Brain (organoid and tissue), 16 donors: ENCODE measurements at places on chromosomes 2 and 18.
A peak's percentile ranks its signal among the peaks of the same experiment; 100 is the strongest.

GRCh38 chr18:12554796-12555388, 103.0 kb downstream of the SPIRE1 start:
- no peak for DNase-seq

DNA sequence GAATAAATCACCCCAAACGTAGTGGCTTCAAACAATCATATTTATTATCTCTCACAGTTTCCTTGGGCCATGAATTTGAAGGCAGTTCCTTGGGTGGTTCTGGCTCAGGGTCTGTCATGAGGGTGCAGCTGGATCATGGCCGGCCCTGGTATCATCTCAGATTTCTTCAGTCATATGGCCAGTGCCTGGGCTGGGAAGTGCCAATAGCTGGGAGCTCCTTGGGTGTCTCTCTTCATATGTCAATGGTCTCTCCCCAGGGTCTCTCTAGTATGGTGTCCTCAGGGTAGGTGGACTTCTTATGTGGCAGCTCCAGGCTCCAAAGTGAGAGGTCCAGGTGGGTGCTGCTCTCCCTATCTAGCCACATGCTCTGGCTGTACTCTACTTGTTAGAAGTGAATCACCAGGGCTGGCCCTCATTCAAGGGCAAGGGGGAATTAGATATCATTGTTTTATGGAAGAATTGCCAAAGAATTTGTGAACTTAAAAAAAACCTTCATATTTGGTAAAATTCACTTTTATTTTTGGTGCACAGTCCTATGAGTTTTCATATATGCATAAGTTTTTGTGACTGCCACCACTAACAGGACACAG, 15.4 kb downstream of the FHOD3 start:
- DNase-seq = no peak

GRCh38 chr2:46876741-46877384, 38.7 kb downstream of the MCFD2 start:
- DNase-seq = peak; percentile 57

DNA sequence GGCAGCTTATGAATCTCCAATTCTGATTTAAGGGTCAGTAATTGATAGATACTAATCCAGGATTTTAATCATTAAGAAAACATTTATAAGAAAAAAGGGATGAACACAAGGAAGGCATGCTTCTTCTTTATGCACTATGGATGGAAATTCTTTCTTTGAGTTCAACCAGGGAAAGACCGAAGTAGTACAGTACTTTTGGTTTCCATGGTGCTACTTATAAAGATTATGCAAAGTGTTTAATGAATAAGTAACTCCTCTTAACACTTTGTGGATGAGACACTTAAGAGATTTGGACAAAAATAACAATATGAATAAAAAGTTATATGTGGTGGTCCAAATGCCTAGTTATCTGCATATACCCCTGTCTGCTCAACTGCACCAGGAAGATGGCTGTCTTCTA, 666.5 kb upstream of the FANCL start:
- no peak for DNase-seq

DNA sequence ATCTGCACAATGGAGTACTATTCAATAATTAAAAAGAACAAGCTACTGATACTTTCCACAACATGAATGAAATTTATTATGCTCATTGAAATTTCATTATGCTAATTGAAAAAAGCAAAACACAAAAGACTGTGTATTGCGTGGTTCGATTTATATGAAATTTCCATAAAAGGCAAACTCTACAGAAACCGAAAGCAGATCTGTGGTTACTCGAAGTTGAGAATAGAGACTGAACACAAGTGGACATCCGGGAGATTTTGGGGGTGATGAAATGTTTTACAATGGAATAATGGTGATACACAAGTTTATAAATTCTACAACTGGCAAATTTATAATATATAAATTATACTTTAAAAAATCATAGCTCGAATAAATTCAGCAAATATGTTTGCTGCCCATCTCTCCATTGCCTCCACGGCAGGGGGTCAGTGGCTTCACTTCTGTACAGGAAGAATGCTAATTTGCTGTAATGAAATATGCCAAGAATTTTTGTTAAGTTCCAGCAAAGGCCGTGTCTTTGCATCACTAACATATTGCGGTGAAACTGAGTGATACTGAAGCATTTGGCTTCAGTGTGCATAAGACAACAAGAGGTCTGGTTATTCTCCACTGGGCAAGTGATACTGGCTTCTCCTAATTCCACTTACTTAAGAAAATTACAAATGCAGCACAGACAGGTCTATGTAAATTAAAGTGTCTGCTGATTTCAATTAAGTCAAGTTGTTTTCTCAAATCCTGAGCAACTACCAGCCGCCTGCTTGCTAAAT, 96.7 kb downstream of the TMEM163 start:
- DNase-seq = no peak

DNA sequence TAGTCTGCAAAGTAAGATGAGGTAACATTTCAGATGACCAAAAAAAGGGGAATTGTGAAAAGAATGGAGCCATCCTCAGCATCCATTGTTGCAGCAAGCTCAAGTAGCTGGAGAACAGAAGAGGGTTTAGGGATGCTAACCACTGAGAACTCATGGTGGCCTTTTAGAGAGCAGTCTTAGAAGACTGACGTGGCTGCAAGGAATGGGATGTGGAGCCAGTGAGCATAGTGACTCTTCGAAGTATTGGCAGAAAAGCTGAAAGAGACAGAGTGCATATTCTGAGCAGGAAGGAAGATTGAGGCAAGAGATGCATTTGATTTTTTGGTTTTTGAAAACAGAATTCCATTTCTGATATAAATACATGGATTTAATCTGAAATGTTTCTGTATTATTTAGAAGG, 151.2 kb downstream of the UBE2E3 start:
- DNase-seq = no peak

GRCh38 chr2:69945941-69946340, 15.5 kb downstream of the ASPRV1 start:
- no peak for DNase-seq

DNA sequence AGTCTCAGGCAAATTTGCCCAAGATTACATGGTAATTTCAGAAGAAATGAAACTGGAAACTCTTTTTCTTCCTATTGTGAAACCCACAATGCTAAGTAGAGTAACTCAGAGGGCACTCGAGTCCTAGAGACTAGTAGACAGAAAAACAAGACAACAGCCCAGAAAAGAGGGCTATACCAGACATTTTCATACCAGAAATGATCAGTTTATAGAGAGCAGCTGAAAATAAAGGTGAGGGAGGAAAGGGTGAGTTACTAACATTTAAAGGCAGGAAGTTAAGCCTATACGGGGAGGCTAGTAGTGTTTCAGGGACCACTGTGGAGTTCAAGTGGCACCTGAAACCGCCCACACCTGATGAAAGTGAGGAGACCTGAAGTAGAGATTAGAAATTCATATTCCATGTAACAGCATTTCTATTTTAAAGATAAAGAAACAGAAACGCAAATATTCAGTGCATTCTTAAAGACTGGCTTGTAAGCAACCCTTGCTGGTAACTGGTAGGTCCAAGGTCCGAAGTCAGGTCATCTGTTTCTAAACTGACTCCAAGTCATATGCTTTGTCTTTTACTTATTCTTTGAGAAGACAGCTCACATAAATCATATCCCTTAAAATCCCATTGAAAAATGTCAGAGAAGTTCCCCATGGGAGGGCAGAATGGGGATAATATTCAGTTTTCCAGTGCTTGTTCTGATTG, 145.1 kb upstream of the ITGB6 start:
- DNase-seq = no peak

- no peak for DNase-seq
Observed at GRCh38 chr2:133887676-133888040, 319.4 kb upstream of the NCKAP5 start.

- DNase-seq = no peak
Observed at GRCh38 chr18:12747530-12748315, 44.9 kb downstream of the PSMG2 start.

DNA sequence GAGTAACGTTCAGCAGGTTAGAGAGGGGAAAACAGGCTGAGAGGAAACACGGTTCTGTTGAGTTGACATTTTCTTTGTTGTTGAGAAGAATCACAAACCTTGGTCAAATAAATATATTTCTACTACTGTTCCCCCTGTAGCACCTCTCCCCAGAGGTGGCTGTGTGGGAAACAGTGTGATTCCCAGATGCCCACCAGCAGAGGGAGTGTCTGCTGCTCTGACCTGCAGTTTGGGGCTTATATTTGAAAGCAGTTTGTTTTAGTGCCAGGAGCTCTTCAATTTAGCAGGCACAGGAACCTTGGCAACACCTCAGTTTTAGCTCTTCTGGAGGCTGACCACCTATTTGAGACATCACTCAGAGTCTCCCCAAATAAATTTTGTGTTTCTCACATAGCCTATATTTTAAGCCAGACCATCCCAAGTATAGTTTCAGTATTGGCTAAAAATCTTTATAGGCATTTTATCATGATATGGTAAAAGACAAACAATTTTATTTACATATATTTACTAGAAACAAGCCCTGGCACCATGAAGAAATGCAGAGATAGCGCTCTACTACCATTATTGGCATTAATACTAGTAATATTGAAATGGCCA, 75.7 kb downstream of the PIK3C3 start:
- DNase-seq = no peak

DNA sequence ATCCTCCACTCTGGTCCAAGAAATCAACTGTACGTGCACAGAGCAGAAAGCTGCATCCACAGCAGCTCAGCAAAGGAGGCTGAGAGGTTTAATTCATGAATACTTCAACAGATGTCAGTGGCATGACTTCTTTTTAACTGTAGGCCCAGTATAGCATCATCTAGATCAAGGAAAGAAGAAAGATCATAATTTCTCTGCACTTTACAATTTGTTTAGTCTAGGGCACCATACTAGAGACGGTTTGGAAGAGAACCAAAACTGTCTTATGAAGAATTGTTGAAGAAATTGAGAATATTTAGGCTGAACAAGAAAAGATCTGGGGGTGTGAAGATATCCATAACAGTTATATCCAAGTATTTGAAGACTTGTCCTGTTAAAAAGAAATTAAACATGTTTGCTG, 30.5 kb upstream of the MAP3K20 start:
- DNase-seq = no peak

GRCh38 chr2:207046724-207047123, 107.4 kb downstream of the CPO start:
- DNase-seq = no peak

GRCh38 chr18:42936289-42936688, 179.2 kb downstream of the RIT2 start:
- no peak for DNase-seq

- DNase-seq = no peak
Observed at GRCh38 chr2:74481961-74482800, 617 bp downstream of the CCDC142 start.

GRCh38 chr2:239269916-239270315, 130.9 kb downstream of the HDAC4 start:
- DNase-seq = no peak

- DNase-seq = peak; percentile 86
Observed at GRCh38 chr2:207256476-207257207, 90.9 kb upstream of the KLF7 start.

DNA sequence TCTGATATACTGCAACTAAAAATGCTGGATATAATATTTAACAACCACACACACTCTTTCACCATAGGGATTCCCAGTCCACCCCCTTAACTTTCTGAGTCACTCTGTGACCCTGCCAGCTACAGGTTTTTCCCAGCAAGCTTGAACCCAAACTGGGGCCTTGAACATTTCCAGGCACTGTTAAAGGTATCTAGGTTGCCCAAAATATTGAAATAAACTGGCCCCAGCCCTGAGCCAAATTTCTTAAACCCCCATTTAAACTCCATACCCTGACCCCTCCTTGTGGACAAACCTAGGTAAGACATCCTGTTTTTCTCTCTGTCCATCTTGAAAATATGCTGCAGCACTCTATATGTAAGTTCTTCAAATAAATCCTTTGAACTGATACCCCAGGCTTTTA, 19.7 kb upstream of the DCTN1 start:
- no peak for DNase-seq

GRCh38 chr2:232573042-232573441, 22.6 kb downstream of the EIF4E2 start:
- no peak for DNase-seq

- DNase-seq = no peak
Observed at GRCh38 chr18:63318889-63319382, 633 bp downstream of the BCL2 start.

DNA sequence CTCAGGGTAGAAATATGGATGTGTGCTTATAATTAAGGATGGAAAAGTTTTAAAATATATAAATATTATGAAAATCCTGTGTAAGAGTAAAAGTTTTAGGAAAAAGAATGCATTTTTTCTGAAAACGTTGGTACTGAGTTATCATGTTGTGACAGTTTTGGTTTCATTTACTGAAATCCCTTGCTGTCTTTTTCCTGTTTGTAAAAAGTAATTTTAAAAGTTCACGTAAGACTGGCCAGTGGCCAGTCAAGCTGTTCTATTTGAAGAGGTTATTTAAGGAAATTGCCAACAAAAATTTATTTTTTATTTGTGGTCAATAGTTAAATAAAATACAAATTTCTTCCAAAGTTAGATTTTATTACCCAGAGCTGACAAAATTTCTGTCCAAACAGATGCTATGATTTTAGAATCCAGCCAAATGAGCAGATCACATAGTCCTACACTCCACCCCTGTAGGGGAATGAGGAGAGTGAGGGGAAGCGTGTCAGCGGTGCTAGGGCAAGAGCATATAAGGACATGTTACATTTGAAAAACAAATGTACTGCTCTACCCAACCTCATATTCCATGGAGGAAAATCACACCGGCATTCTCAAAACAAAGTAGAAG, 297.8 kb upstream of the TFPI start:
- DNase-seq = no peak

GRCh38 chr18:59697236-59697932, at the start of gene CCBE1:
CCBE1 (minus strand) TSS chr18:59697423.
- DNase-seq = peak; percentile 58

DNA sequence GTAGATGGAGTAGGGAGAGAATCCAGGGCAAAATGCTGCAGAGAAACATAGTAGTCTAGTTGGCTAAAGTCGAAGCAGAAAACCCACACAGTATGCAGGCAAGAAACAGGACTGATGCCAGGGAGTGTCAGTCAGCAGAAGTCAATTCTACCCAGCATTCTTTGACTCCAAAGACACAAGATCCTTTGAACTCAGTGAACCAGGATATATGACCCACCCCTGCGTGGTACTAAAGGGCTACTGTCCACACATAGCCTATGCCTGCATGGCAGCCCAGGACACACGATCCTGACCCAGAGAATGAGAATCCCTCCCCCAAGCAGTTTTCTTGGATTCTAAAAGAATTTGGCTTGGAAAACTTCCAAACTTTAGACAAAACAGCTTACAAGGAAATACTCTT, 42.5 kb downstream of the ALK start:
- no peak for DNase-seq

- DNase-seq = no peak
Observed at GRCh38 chr2:118386641-118387302, 298.5 kb downstream of the INSIG2 start.

- no peak for DNase-seq
Observed at GRCh38 chr2:174778085-174778981, 14.1 kb upstream of the CHRNA1 start.

- DNase-seq = no peak
Observed at GRCh38 chr2:173079141-173079540, 3.5 kb downstream of the MAP3K20 start.

- no peak for DNase-seq
Observed at GRCh38 chr18:31577195-31577594, 14.5 kb upstream of the TTR start.

- peak; percentile 91 for DNase-seq
Observed at GRCh38 chr2:29114946-29115609, at the start of gene CLIP4. CLIP4 (plus strand) TSS chr2:29115415; CDS start chr2:29121389, 5,974 bp downstream.
